ENCODE measurements at places on chromosomes 2 and 18.

DNA sequence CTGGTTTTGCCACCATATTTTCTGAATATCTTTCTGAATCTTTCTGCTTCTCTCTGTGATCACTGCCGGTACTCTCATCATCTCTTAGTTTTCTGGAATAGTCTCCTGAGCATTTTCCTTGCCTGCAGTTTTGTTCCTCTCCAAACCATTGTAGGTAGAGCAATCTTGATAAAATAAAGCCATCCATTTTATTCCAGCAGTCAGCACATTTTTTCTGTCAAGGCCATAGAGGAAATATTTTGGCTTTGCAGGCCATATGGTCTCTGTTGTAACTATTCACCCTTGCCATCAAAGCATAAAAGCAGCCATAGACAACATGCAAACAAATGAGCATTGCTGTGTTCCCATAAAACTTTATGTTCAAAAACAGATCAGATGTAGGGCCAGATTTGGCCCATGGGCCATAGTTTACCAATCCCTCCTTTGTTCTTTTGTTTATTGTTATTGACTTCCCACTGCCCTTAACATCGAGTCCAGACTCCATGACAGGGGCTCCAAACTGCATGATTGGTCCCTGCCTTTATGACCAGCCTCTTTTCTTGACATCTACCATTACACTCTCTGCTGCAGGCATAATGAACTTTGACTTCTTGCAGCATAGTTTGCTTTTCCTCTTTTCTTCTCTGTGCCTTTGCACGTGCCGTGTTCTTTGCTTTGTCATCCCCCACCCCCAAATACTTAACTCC lies 29.8 kb downstream of the TMEM87B start:
- no peak for DNase-seq

DNA sequence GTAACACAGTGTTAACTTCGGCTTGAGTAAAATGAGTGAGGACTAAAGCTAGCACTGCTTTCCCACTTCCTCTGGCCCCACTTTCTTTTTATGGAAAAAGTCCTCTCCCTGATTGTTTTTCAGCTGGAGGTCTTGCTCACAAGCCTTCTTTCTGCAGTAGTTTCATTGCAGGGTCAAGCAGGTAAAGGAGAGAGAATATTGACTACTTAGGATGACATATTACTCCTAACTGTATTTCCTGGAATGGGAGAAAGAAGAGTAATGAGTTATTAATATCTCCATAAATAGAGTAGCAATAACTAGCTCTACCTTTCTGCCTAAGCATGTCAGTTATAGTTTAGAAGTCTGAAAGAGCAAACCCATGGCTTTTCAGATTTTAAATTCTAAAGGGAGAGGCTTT lies 45.0 kb downstream of the MAP4K4 start:
- no peak for DNase-seq

DNA sequence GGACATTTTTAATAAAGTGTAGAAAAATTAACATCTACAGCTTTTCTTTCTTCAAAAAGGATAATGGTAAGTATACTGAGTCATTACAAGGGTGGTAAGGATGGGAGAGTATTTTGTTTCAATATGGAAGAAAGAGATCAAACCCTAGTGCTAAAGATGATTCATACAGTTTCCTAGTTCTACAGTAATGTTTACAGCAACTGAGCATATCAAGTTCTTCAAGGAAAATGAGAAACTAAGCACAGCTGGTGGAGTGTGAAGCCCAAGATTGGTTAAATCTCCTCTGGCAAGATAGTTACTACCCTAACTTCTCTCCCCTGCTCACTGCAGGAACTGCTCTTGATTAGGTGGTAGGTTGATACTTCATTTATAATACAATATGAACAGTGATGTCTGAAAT lies 467.5 kb downstream of the XIRP2 start:
- no peak for DNase-seq

- DNase-seq, result no peak
These were observed 9.0 kb upstream of the HAAO start for GRCh38 chr2:42801381-42801780.

GRCh38 chr18:3448838-3449511 lies 997 bp upstream of the TGIF1 start:
- no peak for DNase-seq
